ENCODE measurements at places on chromosomes 7 and 10.

GRCh38 chr10:99337901-99338300 is 8.7 kb downstream of the CNNM1 start:
- DNase-seq, result no peak

DNA sequence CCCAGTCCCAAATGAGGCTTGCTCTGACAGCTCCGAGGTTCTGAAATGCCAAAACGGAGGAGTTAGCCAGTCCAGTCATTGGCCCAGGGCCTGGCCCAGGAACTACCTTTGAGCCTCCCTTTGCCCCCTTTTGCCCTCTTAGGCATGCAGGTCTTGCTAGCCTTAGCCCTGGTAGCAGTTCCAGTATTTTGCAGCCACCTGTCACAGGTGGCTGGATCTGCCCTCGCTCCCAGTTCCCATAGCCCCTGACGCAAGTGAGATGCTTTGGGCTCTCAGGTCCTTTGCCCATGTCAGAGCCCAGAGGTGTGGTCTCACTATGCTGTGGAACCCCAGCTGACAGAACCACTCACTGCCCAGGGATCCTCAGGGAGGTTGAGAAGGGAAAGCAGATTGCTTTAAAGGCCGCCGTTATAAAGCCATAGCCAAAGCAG is 42.0 kb downstream of the GPRIN2 start:
- no peak for DNase-seq

- DNase-seq, result no peak
These were observed 96.7 kb upstream of the PDCD4 start for GRCh38 chr10:110775020-110775375.

DNA sequence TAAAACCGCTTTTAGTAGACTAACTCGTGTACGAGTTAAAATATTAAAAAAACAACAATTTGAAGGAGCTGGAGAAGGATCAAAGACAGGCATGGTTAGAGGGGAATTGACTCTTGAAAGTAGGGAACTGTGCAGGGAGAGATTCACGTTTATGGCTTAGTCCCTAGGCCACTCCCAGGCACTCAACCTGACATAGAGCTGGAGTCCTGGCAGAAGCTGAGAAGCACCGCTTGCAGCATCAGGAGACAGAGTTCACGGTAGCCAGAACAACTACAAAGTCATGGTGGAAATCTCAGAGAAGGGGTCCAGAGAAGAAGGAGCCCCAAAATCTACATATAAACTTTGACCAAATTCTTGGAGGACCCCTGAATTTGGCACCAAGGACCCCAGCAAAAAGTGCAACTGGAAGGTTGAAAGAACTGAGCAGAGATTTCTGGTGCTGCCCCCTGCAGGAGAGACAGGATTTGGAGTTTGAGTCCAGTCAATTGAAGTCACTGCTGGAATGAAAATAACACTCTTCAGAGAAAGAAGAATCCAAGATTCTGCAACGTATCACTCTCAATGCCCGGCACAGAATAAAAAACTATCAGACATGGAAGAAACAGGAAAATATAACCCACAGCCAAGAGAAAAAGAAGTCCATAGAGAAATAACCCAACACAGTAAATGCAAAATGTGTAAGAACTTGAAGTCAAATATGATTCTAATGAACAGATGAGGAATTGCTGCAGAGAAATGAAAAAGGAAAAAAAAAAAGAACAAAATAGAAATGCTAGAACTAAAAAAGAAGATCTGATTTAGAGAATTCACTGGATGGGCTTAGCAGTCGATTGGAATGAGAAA is 493.3 kb upstream of the PODXL start:
- no peak for DNase-seq

Data from NCI-H1048 (cell line).